ENCODE measurements at places on chromosomes 3 and 15.

- no peak for DNase-seq
These were observed 447.0 kb upstream of the NECTIN3 start for GRCh38 chr3:110624576-110624975.

GRCh38 chr15:70014331-70014730, 83.4 kb downstream of the TLE3 start:
- DNase-seq = no peak

GRCh38 chr3:8868996-8869395, 94.3 kb downstream of the RAD18 start:
- DNase-seq = no peak

GRCh38 chr3:193782276-193782647, 189.3 kb downstream of the OPA1 start:
- no peak for DNase-seq

DNA sequence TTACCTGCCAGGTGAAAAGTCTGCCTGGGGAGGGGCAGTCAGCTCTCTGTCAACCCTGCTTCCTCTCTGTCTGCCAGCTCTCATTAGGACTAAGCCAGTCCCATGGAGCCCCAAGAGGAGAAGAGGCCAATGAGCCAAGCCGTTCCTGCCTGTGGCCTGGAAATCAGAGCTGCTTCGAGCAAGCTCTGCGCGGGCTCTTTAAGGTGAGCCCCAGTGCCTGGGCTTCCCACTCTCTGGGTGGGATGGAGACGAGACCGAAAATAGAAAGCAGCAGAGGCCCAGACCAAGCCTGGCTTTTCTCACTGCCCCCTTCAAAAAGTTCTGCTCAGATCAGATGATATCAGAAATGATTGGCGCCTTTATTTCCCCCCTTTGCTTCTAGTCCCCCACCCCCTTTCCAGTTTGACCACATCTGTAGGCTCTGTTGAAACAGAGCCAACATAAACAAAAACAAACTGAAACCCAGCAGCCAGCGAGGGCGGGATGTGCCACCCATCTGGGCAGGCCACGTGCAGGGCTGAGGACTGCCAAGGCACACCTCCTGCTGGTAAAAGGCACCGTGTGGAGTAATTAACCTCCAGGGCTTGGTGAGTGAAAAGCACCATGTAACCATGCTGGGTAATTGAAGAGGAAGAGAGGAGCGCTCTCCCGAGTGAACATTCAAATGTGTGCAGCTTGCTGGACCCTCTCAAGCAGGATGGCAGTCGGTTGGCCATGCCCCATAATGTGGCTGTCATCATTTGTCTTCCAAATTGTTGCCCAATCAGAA, 471.0 kb upstream of the PROK2 start:
- DNase-seq = peak; percentile 40

GRCh38 chr3:58215317-58216025, 4.7 kb upstream of the DNASE1L3 start:
- DNase-seq = no peak

- no peak for DNase-seq
These were observed 58.8 kb downstream of the TCF12 start for GRCh38 chr15:56977232-56977631.

DNA sequence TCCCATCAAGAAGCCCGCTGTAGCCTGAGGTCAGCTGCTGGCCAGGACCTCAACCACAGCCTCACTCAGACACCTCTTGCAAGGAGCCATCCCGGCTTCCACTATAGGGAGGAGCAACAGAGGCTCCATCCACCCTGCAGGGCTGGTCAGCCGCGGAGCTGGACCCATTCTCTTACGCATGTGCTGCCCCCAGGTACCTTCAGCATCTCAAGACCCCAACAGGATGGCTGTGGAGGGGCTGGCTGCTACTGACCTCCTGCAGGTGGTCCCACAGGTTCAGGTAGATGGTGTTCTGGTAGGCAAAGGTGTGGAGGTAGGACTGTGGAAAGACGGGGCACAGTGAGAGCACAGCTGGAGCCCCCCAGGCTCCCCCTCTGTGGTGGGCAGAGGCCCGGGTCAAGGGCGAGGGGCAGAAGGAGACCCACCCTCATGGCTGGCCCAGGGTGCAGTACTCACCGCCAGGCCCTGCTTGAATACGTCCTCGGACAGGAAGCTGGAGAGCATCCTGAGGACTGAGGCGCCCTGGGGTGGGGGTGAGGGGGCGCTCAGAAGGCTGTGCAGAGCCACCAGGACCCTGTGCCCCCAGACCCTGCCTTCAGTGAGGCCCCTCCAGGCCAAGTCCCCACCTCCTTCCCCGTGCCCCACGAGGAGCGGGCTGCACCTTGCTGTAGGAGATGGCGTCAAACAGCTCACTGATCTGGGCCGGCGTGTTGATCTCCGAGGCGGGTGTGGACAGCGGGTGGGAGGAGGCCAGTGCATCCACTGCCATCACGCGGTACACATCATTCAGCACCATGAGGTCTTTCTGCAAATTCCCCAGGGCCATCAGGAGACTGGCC, 11.4 kb downstream of the ANPEP start:
- no peak for DNase-seq

DNA sequence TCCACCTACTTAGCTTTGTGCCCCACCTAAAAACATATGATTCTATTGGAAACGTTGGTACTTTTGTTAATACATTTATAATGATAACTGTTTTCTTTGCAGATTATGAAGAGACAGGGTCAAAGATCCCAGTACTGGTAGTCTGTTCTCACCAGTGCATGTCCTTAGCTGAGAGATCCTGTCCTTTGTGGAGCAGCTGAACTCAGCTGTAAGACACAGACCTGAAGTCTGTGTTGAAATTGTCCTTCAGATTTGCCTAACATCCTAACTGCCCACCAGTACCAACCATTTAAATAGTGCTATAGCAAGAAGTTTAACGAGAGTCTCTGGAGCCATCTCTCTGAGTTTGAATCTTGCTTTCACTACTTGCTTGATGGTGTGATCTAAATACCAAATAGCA, 398.7 kb downstream of the FEZF2 start:
- DNase-seq = no peak

Measured in nucleus accumbens (tissue), 56 donors.